ENCODE measurements at places on chromosomes 2 and 18. TPM values are rescaled to one million over a fixed set of nuclear protein-coding genes. Genes with fewer than 3 reads are reported as not detected.

The REG3G gene
- total RNA-seq = not detected

GRCh38 chr2:150027164-150027563, 439.6 kb upstream of the MMADHC start:
- no peak for DNase-seq

The GPN1 gene
- 37.4 TPM for total RNA-seq

- DNase-seq = no peak
Observed at GRCh38 chr2:10926191-10926820, 14.6 kb downstream of the KCNF1 start.

DNA sequence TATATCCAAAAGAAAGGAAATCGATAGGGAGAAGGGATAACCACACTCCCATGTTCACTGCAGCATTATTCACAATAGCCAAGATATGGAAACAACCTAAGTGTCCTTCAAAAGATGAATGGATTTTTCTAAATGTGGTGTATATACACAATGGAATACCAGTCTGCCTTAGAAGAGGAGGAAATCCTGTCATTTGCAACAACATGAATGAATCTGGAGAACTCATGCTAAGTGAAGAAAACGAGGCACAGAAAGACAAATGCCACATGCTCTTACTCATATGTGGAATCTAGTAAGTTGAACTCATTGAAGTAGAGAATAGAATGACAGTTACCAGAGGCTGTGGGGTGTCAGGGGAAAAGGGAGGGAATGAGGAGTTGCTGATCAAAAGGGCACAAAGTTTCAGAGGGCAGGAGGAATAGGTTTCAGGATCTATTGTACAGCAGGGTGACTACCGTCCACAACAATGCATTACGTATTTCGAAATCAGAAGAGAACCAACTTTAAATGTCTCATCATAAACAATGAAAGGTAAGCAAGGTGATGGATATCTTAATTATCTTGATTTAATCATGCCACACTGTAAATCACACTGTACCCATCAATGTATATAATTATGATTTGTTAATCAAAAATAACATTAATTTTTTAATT, 46.1 kb downstream of the SIGLEC15 start:
- DNase-seq = no peak

DNA sequence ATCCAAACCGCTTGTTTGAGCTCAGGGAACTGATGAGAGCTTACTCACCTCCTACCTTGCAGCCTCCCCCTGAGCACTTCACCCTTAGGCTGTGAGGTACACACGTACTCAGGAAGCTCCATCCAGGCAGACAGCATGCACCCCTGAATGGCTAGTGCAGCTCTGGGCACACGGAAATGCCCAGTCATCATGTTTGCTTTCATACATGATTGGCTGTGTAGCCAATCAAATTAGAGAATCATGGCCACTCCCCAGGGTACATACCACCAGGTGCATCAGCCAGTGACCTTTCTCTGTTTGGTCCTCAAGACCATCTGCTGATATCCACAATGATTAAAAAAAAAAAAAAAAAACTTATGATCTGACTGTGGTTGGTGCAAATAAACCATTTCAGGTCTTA, 42.1 kb downstream of the RNF152 start:
- no peak for DNase-seq

The RMND5A gene
- 42.1 TPM for total RNA-seq

GRCh38 chr2:148814143-148814859, 60.7 kb upstream of the KIF5C start:
- no peak for DNase-seq

- no peak for DNase-seq
Observed at GRCh38 chr2:47907039-47907781, 912 bp upstream of the FBXO11 start.

DNA sequence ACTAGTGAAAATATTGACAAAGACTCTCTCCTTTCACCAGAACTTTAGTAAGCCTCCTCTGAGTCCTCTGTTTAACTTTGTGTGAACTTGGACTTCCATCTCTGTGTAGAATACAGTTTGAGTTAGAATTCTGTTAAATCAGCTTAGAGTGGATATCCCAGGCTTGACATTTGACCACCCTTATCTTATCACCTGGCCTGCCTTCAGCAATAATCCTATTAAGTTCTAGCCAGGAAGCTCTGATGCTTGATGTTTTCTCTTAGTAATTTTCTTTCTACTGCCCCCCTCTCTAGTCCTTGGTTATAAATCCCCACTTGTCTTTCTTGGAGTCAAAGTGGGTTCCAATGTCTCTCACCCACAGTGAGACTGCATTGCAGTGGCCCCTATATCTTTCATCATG, 702.7 kb upstream of the GCFC2 start:
- no peak for DNase-seq

The OXER1 gene
- not detected for total RNA-seq

The ZSCAN30 gene
- total RNA-seq = 23.5 TPM

DNA sequence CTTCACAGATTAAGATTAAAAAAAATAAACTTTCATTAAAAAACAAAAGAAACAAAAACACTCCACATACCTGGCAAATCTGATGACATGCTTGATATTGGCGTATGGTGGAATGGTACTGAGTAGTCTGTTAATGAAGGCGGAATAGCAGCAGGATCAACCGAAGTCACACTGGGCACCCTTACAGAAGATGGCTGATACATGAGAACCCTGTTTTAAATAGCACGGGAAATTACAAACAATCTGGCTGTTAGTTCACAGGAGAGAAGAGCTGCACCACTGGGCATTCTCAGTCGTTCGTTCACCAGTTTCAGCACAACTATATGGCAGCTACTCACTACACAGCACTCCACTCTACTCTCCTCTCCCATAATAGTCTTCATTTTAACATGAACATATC, 64.0 kb upstream of the ST8SIA5 start:
- DNase-seq = no peak

The SCN9A gene
- total RNA-seq = not detected

DNA sequence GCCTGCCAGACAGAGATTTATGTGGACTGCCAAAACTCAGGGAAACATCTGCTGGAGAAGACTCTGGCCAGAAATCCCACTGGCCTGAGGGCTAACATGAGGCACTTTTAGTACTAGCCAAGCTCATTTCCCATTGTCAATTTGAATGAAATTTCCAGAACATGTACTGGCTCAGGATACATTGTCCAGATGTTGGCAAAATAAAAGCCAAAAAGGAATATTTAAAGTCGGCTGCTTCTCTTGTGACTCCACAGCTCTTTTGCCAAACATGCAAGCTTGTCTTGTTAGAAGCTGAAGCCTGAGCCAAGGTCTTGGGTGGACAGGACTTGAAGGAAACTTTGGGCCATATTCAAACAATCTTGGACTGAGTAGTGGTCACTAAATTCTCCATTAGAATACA, 215.5 kb downstream of the NCKAP5 start:
- DNase-seq = no peak

DNA sequence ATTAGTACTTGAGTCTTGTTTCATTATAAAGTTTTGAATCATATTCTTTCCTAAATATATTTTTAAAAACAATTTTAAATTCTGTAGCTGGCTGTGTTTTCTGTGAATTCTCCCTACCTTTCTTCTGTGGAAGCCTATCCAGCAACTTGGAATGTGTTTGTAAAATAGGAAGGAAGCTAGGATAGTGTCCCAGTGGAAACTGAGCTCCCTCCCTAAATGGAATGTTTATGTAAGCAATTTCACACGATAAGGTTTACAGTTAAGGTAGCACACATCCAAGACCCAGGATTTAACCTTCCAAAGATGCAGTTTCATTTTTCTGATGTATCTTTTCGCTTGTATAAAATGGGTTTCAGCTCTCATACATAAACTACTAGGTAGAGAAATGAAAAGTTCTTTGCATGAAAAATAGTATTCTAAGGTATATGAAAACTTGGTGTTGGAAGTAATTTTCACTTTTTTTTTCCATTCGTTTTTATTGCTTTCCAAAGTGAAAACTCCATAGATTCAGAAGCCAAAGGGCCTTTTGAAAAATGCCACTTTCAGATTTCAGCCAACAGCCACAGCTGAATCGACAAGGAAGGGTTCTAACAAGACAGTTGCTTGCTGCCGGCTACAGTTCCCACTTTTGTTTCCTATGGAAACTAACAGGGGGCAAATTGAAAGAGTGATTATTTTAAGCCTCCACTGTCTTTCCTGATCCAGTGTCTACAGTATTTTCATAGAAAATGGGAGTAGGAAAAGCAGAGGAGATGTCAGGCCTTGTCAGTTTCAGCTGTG, 405.1 kb upstream of the POU3F3 start:
- DNase-seq = no peak

DNA sequence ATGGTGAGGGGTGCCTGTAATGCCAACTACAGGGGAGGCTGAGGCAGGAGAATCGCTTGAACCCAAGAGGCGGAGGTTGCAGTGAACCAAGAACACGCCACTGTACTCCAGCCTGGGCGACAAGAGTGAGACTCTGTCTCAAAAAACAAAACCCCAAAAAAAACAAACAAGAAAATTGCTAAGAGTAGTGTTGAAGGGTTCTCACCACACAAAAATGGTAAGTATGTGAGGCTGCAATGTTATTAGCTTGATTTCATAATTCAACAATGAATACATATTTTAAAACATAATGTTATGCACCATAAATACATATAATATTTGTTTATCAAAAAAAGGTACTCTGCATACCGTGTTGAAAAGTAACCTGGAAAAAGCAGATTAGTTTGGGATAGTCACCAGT, 45.8 kb downstream of the PSMG2 start:
- no peak for DNase-seq

DNA sequence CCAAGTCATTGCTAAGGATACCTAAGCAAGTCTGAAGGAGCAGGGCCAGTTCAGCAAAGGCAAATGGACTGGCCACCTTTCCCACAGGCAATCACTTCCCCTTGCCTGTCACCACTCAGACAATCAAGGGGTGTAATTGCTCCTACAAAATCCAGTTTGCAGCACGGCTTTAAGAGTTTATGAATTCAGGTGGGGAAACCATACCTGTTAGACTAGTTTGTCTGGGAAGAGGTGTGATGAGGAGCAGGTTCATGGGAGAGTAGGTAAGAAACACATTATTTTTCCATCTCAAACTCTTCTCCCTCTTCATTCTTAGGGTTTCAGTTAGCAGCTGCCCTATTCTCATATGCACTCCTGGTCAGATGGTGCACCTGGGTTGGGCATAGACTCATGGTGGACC, 102.5 kb downstream of the EVA1A start:
- DNase-seq = no peak

DNA sequence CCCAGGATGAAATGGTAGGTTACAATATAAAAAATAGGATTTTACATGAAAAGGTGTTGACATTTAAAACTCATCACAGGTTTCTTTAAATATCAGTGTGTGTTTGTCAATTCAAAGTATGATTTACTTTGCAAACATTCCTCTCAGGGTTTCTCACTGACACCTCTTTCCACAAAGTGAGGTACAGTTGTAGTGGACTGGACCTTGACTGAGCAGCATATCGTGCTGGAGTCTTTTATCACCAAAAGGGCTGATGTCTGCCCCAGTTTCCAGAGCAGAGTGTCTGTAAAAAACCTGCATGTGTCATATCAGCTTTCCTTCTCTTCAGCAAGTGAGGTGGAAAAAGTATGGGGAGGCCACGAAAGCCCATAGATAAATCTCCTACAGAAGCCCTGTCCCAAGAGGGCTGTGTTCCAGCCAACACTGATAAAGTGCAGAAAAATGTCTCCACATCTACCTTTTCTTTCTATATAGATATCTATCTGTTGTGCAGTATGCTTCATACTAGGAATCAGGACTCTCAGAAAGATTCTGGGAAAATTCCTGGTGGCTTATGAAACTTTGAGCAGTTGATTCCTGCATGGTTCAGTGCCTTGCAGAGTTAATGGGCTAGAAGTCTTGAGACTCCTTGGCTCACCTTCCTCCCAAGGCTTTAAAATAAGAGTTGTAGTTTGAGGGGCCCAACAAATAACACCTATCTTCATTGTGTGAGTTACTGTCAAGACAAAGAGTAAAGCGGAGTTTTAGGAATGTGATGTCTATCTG, 6.9 kb downstream of the ACYP2 start:
- no peak for DNase-seq

The RUFY4 gene
- total RNA-seq = 3.0 TPM

DNA sequence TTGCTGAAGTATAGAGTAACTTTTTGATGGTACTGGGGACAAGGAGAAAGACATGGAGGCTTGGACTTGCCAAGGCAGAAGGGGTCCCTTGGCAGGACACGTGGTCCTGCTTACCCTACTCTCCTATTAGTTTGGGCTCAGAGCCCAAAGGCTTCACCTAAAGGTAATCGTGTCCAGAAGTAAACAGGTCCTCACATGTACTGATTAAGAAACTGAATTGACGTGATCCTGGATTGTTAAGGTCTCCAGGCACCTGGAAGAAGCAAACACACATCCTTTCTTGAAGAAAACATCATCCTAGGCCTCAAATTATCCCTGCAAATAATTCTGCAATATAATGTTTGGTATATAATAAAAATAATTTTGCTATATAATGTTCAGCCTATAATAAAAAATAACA, 50.0 kb downstream of the DTNB start:
- no peak for DNase-seq

- no peak for DNase-seq
Observed at GRCh38 chr18:8008033-8008432, 440.9 kb downstream of the PTPRM start.

DNA sequence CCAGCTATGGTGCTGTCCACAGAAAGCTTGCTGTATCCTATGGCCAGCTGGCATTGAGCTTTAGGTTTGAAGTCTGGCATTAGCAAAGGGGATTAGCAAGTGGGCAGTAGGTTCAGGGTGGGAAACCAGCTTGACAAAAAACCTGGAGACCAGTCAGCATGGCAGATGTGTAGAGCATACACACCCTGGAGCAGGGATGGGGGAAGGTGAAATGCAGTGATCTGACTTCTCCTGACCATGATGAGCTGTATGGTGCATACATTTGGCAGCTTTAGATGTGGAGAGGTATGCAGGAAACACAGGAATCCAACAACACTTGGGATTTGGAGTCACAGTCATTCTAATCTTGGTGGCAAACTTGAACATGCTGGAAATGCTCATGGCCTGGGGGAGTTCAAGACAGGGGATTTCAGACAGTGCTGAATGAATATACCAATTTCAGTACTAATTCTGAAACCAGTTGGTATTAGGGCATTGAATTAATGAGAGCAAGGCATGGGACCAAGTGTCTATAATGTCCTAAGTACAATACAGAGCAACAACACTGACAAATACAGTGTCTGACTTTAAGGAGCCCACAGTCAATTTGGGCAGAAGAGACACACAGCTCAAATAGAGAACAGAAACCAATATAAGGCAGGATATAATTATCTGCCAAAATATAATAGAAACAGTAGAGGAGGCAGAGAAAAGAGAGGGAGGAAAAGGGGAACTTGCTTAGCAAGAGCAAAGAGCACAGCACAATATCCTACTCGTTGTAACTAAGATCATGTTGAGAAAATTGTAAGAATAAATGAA, 11.8 kb downstream of the ARHGAP15 start:
- DNase-seq = no peak

The IL18RAP gene
- total RNA-seq = 16.8 TPM

- DNase-seq = no peak
Observed at GRCh38 chr2:70887208-70887549, 48.5 kb upstream of the ATP6V1B1 start.

DNA sequence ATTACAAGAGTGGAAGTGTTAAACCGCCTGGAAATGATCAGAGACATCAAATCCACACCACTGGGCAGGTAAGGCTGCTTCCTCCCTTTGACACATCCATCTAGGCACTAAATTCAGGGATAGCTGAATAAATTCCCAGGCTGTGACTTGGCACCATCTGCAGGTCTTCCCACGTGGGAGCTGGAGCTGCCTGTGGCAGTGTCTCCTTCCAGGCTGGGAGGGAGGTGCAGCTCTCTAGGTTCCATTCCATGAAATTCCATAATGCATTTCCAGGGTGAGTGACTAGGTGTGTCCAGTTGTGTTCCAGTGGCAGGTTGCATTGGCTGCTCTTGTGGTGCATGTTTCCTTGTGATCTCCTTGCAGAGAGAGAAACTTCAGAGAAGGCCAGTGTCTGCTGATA, 188.9 kb upstream of the CXCR4 start:
- no peak for DNase-seq

- no peak for DNase-seq
Observed at GRCh38 chr2:66578687-66579106, 143.8 kb downstream of the MEIS1 start.
